ENCODE measurements at places on chromosomes 5 and 9.
A peak's percentile ranks its signal among the peaks of the same experiment; 100 is the strongest.

- DNase-seq = no peak
These were observed 11.5 kb downstream of the SNX30 start for GRCh38 chr9:112761912-112762655.

- no peak for DNase-seq
These were observed 56.1 kb upstream of the AFAP1L1 start for GRCh38 chr5:149215478-149216090.

- no peak for DNase-seq
These were observed 75.6 kb upstream of the SPRY4 start for GRCh38 chr5:142400415-142400814.

- DNase-seq = no peak
These were observed 40.5 kb upstream of the CDH18 start for GRCh38 chr5:20028506-20028905.

DNA sequence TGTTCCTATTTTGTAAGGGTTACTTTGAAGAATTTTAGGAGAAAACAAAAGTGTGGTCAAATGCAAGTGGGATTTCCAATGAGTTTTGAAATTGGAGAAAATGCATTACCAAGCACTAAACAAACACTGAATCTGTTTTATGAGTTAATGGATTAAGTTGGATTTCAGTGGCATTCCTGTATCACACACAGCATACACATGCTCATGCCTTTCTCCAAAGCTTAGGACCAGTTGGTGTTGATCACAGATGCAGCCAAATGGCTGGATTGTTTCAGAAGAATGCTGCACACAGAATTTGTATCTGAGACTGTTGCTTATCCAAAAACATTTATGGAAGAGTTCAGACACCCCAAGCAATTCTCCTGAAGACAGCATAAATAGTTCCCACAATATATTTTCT, 611.1 kb downstream of the ACTL7B start:
- DNase-seq = no peak

- DNase-seq = peak; percentile 37
These were observed 21.6 kb downstream of the UBAC1 start for GRCh38 chr9:135939351-135940265.

DNA sequence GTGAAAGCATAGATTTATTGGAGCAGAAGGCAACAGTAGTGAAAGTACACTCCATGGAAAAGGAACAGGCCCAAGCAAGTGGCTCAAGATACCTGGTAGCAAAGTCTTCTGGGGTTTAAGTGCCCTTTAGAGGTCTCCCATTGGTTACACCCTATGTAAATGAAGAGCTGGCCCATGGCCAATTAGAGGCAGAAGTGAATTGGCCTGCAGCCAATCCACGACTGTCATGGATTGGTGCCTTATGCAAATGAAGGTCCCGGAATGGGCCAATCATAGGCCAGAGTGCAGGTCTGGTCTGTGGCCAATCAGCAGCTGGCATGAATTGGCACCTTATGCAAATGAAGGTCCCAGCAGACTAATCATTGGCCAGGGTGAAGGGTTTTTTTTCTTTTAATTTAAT, 64.2 kb upstream of the PCSK5 start:
- DNase-seq = no peak

- no peak for DNase-seq
These were observed 124.7 kb downstream of the GALNT10 start for GRCh38 chr5:154315196-154315595.

- no peak for DNase-seq
These were observed 6.8 kb upstream of the HNRNPA0 start for GRCh38 chr5:137760719-137761516.

DNA sequence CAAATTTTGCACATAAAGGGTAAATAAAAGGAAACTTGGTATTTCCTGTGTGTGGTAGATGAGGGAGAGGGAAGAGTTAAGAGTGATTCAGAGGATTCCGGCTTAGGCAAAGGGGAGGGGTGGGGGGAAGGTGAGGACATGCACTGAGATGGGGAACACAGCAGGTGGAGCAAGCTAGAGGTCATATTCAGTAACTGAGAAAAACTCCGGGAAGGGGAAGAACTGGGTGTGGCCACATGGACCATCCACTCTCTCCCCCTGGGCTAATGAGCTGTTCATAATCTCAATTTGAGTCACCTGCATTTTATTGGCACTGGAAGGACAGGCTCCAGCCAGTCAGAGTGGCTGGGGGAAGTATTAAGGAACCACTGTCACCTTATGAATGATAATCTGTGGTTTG, 45.1 kb upstream of the UGCG start:
- DNase-seq = no peak

DNA sequence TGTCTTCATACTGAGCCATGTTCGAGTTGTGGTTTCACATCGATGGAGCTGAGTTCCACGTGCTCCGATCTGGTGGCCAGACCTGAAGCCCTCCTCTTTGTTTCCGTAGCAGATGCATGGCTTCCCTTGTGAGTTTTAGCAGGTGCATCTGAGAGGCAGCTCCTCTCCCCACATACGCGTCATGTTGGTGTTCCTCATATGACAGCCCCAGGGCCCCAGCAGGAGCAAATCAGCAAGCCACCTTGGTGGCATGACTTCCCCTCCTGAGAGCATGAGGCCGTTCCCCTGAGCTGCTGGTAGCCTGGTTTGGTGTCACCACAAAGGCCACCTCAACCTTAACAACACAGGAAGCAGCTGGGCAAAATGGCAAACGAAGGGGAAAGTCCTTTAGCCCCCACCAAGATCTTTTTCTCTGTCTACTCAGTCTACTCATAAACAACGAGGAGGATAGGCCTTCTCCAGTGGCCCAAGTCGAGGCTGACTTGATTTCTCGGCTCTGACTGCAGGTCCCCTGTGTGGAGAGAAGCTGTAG, 5.9 kb downstream of the CYFIP2 start:
- peak; percentile 78 for DNase-seq

DNA sequence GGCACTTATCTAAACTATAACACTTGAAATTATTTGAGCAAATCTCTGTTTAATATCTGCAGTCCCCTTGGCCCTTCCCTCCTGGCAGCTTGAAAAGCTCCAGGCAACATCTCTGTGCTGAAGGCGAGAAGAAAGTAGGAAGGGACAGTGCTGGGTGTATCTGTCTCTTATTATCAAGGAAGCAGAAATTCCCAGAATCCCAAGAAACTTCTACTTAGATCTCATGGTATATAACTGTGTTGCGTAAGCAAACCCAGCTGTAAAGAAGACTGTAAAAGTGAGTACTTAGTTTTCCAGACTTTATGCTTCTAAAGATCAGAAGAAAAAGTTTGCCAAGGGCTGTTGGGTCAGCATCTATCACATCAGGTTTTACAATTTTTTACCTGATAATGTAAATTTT, 1869.8 kb downstream of the MAT2B start:
- no peak for DNase-seq

DNA sequence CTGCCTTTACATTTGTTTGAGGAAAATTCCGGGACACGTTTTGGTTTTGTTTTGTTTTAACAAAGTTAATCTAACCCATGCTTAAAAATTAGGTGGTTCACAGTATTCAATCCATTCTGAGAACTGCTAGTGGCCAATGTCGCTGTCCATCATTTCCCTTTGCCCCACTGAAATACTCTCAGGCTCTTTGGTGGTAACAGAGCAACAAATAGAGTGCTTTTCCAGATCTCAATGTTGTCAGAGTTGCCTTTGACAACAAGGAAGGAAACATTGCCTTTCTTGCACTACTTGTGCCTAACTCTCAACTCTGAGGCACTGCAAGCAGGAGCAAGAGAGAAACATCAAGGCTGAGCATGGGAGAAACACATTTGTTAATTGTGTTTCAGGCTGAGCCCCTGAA, 154.0 kb downstream of the MCTP1 start:
- DNase-seq = no peak

DNA sequence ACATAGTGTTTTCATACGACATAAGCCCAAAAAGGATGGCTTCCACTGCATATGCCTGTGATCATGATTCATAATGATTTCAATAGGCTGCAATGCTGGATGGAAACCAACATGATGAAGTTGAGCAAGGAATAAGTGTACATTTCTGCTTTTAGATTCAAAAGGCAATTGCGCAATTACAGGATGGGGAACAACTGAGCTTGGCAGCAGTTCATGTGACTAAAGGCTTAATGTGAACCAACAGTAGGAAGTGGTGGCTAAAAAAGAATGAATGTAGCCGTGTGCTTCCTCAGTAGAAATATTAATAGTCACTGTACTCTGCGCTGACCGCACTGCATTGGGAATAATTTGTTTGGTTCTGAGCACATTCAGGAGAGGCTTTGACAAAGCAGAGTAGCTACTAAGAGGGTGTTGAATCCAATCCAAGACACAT, 51.2 kb downstream of the SLC1A3 start:
- DNase-seq = no peak

Measured in stimulated activated CD8-positive, alpha-beta memory T cell treated with anti-CD3 and anti-CD28 coated beads, Interleukin-2, amount 100 ng/mL, for 48 hours (primary cell).